ENCODE measurements at places on chromosomes 3 and 15.

- no peak for DNase-seq
Observed at GRCh38 chr3:138114988-138115971, at the start of gene DZIP1L. DZIP1L (minus strand) TSS chr3:138115608; CDS start chr3:138103971, 11,637 bp downstream.

GRCh38 chr3:84724877-84725276, 233.9 kb upstream of the CADM2 start:
- no peak for DNase-seq

DNA sequence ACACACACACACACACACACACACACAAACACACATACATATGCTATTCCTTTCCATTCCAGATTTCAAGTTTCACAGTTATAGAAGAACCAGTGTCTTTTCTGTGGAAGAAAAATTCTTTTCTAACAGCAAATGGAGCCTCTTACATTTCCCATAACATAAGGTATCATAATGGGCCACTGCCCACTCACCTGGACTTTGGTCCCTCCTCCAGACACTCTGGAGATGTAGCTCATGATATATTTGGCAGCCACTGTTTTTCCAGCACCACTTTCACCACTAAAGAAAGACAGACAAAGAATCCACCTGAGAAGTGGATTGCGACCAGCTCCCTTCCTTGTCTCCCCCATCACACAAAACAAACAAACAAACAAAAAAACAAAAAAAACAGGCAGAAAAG, 29.8 kb downstream of the LDHAL6B start:
- DNase-seq: no peak

- no peak for DNase-seq
Observed at GRCh38 chr3:99532246-99532645, 106.1 kb upstream of the COL8A1 start.

DNA sequence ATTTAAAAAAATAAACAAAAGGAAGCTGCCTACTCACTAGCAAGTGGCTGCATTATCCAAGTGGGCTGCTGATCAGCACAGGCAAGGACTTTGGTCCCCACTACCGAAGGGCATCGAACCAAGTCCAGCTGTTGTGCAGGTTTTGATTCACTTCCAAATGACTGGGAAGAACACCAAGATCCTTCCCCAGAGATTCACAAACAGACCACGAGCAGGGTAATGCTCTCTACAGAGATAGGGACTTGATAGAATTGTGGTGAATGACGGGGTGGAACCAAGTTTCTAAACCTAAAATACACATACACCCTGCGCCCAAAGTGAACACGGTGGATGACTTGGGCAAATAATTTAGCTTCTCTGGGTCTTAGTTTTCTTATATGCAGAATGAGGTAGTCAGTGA, 203.7 kb upstream of the ICE2 start:
- no peak for DNase-seq

DNA sequence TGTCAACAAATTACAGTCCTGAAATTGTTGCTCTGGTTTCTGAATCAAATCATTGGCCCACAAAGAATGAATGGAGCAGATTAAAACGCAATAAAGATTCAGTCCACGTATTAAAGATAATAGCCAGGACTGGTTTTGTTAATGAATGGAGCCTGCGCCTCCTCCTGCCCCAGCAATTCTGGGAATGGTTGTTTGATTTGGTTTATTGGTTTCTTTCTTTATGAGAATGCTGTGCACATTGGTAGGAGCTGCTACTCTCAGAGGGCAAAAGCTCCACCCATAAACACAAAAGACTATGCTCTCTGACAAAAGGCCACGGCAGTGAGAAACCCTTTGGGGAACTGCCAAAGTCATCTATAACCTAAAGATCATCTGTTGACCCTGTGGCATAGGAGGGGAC, 261.1 kb downstream of the ABHD5 start:
- no peak for DNase-seq

GRCh38 chr3:124694486-124694885, 35.8 kb upstream of the UMPS start:
- DNase-seq: no peak

DNA sequence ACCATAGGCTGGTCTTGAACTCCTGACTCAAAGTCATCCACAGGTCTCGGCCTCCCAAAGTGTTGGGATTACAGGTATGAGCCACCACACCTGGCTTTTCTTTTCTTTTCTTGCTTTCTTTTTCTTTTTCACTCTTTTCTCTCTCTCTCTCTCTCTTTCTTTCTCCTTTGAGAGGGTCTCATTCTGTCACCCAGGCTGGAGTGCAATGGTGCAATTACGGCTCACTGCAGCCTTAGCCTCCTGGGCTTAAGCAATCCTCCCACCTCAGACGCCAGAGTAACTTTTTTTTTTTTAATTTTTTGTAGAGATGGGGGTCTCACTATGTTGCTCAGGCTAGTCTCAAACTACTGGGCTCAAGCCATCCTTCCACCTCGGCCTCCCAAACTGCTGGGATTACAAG, 133.1 kb upstream of the UBE2E1 start:
- no peak for DNase-seq

- no peak for DNase-seq
Observed at GRCh38 chr3:105691633-105692032, 177.2 kb downstream of the CBLB start.

- no peak for DNase-seq
Observed at GRCh38 chr3:12780751-12781150, 15.7 kb upstream of the CAND2 start.

DNA sequence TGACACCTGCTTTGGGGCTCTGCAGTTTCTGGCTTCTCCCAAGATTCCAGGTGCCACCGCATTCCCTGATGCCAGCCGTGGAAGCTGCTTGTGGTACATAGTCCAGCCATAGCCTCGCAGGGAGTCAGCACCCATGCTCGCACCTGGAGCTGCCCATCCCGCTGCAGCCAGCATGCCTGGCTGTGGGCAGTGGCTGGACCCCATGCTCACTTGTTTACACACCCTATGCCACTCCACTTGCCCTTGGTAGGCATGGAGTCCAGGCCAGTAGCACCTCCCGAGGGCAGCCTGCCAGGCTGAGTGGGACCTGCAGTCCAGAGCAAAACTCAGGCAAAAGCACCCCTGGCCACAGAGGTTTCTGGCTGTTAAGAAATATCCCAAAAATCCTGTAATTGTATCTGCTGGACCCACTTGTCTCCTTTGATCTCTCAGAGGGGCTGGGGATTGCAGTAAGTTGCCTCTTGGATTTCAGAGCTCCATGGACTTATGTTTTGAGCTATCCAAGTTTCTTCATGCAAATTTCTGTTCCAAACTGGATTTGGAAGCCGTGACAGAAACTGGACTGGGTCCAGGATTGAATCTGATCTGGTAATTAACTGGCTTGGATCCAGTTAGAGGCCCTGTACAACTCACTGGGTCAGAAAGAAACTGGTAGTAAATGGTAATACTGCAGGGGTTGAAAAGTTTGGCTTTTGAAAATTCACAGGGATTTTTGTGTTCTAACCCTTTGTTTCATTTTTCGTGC, 149.3 kb downstream of the FMN1 start:
- DNase-seq: no peak

GRCh38 chr15:67741308-67741707, 84.0 kb upstream of the SKOR1 start:
- DNase-seq: no peak

DNA sequence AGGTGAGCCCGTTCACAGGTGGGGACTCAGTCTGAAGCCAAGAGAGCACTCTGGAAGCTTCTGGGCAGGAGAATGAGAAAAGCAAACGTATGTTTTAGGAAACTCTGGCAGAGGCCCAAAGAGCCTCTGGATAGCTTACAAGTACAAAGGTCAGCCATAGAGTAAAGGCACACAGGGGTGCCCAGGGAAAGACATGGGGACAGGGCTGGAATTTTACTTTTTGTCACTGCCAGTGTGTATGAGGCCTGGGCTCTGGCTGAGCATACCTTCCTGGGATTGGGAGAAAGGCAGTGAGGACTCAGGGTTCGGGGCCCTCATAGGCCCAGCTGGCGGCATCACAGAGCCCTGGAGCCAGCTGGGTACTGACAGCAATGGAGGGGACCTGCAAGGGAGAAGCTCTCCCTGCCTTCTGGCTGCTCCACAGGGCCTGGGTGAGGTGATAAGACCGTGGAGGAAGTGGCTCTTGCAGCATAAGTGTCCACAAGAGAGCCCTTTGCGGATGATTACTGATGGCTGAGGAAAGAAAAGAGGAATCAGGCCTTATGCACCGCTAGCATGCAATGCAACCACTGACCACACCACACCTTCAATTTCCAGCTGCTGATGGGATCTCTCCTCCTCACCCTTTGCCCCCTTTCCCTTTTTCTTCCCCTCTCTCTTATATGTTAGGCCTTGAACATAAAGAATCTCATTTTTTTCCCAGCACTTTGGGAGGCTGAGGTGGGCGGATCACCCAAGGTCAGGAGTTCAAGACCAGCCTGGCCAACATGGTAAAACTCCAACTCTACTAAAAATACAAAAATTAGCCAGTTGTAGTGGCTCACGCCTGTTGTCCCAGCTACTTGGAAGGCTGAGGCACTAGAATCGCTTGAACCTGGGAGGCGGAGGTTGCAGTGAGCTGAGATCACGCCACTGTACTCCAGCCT, 25.1 kb upstream of the BCL2L10 start:
- no peak for DNase-seq

DNA sequence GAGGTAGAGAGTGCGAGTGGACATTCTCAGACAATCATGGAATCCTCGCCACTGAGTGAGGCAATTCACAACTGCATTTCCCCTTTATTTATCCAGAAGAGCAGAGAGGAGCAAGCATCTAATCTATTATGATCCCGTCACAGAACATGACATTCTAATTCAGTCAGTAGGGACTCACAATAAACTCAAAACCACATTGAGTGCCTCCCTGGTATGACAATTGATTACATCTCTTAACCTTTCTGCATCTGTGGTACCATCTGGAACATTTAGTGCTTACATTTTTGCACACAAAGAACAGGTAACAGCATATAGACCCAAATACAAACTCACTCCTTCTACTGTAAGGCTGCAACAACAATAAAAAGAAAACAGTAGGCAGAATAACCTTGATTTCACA, 517.2 kb downstream of the GBE1 start:
- no peak for DNase-seq

- no peak for DNase-seq
Observed at GRCh38 chr3:196796317-196796716, 56.7 kb downstream of the PAK2 start.
